ENCODE measurements at places on chromosomes 5 and 9.

DNA sequence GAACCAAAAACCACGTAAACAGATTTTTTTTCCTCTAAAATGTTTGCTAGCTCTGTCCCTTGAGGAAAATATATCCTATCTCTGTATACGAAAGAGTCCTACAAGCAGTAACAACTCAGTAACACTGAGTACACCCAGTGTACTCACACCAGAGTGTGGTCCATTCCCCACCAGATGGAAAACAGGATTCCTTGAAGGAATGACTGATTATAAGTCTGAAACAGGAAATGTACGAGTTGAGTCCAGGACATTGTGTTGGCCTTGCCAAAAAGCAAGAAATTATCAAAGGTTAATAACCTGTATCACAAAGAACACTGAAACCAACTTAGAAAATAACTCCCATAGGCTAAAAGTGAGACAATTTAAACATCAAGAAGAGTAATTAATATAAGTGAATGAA, 20.4 kb downstream of the GOLPH3 start:
- no peak for DNase-seq

- DNase-seq = no peak
Measured at GRCh38 chr9:134367791-134368490, 41.7 kb downstream of the RXRA start.

DNA sequence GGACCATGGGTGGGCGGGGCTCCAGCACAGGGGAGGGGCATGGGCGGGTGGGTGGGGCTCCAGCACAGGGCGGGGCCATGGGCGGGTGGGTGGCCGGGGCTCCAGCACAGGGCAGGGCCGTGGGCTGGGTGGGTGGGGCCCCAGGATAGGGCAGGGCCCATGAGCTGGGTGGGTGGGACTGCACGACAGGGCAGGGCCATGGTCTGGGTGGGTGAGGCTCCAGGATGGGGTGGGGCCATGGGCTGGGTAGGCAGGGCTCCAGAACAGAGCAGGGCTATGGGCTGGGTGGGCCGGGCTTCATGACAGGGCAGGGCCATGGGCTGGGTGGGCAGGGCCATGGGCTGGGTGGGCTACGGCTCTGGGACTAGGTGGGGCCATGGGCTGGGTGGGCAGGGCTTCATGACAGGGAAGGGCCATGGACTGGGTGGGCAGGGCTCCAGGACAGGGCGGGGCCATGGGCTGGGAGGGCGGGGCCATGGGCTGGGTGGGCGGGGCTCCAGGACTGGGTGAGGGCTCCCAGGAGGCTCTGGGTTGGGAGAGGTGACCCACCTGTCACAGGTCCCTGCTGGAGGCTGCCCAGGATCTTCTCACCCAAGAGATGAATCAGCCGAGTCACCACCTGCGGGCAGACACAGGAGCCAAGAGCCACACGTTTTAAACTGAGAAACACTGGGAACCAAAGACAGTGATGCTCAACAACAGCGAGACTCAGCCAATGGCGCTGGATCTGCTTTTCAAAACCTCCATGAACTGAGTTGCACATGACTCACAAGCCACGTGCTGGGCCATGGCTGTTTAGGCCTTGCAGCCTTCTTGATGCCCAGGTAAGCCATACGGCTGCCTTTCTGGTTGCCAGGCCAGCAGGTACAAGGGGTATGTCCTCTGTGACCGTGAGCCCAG, 33.6 kb upstream of the NSMF start:
- DNase-seq = peak; percentile 33

DNA sequence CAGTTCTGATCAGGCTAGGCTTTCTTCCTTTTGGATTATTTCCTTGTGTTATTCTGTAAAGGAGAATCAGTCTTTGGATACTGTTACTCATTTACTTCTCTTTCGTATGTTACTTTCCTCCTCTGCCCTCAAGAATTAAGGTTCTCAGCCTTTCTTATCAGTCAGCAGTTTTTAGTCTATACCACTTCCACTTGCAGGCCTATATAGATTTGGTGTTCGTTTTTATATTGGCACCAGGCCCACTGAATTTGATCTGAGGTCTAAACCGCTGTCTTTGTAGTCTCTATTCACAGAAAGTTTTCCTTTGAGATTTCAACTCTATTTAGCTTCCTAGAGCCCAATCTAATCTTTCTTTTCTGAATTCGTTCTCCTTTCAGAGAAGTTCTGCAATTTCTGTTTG, 62.8 kb downstream of the ERBIN start:
- no peak for DNase-seq

GRCh38 chr5:33936004-33936380, 194 bp upstream of the RXFP3 start:
- DNase-seq = peak; percentile 2

- peak; percentile 12 for DNase-seq
Measured at GRCh38 chr9:113886026-113886369, 9.9 kb downstream of the ZNF618 start.

GRCh38 chr5:107404595-107405374, 266.0 kb downstream of the EFNA5 start:
- DNase-seq = no peak

GRCh38 chr9:130523921-130524320, 55.5 kb upstream of the FUBP3 start:
- no peak for DNase-seq

GRCh38 chr5:124232515-124232914, 513.9 kb downstream of the ZNF608 start:
- no peak for DNase-seq

- no peak for DNase-seq
Measured at GRCh38 chr5:77235846-77236721, 25.6 kb downstream of the PDE8B start.

DNA sequence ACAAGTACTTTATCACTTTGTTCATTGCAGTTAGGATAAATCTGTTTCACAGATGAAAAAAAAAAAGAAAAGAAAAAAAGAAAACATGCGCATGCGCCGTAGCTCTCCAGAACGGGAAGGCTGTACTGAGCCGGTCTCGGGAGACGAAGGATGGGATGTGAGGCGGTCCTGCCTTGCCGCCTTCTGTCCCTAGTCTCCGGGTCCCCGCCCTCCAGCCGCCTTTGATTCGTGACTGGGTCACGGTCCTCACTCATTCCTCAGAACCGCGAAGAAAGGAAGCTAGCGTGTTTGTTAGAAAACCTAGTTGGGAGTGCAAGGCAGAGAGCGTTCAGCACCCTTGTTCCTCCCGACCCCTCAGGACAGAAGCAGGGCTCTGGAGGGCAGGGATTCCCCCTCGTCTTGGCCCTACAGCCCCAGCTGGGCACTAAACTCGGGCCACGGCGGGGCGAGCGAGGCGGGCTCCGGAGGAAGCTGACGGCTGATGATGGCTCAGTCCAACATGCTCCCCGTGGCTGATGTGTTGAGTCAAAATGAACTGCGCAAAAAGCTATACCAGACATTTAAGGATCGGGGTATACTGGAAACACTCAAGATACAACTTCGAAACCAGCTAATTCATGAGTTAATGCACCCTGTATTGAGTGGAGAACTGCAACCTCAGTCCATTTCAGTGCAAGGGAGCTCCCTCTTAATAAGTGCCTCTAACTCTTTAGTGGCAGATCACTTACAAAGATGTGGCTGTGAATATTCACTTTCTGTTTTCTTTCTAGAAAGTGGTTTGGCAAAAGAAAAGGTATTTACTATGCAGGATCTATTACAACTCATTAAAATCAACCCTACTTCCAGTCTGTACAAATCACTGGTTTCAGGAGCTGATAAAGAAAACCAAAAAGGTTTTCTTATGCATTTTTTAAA, 40.0 kb downstream of the CPLANE1 start:
- no peak for DNase-seq
